T-helper 1 cell (primary cell): ENCODE measurements at places on chromosomes 13 and 19.

DNA sequence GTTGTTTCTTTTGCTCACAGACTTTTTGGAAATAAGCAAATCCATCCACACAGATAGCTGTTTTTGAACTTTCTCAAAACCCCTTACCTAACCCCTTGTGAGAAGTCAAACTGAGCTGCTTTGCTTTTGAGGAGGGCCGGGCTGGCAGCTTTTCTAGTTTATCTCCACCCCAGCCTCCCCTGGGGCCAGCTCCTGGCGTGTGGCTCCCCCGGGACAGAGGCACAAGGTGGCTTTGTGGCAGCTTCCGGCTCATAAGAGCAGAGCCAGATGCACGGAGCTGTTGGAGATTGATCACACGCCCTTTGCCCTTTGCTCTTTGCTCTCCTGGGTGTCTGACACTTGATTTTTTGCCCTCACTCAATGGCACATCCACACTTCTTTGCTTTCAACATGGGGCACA is 24.9 kb upstream of the RNF113B start:
- DNase-seq, result no peak

GRCh38 chr19:7617172-7617571 is 12.2 kb downstream of the XAB2 start:
- DNase-seq, result no peak

GRCh38 chr19:48964205-48965039 is 687 bp upstream of the FTL start:
- no peak for DNase-seq

GRCh38 chr19:47247308-47247990 is 8.9 kb upstream of the CCDC9 start:
- DNase-seq, result peak; percentile 80

DNA sequence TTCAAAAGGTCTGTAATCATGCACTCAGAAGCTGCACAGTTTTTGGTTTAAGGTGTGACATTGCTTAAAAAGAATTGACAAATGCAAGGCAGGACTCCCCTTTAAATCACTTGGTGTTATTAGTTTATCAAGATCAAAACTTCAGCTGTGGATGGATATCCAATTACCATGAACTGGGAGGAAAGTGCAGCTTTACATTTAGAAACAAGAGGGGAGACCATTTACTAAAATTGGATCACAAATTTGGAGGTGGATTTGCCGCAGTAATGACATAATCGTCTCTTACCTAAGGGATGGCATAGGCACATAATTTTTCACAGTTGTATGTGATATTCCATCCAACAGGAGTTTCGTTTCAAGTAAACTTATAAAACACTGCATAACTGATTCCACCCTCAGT is 1610.2 kb downstream of the SLITRK5 start:
- DNase-seq, result no peak
